Skeletal muscle cell (primary cell): ENCODE measurements at places on chromosomes 3 and 15.
A peak's percentile ranks its signal among the peaks of the same experiment; 100 is the strongest.

DNA sequence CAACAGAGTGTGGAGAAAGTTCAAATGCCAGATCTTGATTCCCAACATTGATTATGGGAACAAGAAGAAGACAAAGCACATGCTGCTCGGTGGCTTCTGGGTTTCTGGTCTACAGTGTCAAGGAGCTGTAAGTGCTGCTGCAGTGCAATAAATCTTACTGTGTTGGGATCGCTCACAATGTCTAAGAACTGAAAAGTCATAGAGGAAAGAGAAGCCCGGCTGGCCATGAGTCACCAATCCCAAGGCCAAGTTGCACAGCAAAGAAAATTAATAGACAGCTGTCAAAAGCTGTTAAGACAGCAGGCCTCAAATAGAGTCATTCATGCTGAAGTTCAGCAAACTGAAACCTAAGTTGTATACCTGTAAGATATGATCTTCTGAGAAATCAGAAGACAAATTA lies 33.2 kb upstream of the SPPL2A start:
- no peak for DNase-seq

DNA sequence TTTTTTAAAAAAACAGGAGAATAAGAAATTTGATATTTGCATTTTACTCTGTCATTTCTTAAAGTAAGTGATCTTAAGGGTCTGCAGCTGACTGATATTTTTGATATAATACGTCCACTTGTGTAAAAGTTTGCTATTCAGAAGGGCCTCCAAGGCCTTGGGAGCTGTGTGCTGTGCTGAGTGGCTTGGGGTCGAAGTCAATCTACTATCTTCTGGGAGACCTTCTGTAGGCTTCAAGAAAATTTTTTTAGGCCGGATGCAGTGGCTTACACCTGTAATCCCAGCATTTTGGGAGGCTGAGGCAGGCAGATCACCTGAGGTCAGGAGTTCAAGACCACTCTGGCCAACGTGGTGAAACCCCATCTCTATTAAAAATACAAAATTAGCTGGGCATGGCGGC lies 26.3 kb downstream of the THSD4 start:
- DNase-seq = no peak

GRCh38 chr15:92395098-92395635 lies 1.5 kb downstream of the ST8SIA2 start:
- no peak for DNase-seq

DNA sequence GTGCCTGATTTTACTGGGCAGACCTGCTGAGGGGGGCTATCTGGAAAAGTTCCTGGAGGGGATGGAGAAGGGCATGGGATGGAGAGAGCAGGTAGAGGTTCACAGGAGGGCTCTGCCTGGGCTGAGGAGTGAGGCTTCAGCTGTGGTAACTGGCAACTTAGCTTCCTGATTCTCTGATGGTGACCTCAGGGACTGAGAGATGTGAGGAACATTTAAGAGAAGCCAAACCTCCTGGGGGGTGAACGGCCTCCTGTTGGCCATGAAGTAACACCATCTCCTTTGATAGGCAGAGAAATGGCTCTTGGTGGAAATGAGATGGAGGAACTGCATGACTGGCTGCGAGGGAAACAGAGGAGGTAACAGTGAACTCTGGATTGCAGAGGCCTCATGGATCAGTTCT lies 97.3 kb upstream of the ROPN1 start:
- no peak for DNase-seq

- no peak for DNase-seq
Measured at GRCh38 chr3:38565339-38566214, 69.4 kb downstream of the EXOG start.

DNA sequence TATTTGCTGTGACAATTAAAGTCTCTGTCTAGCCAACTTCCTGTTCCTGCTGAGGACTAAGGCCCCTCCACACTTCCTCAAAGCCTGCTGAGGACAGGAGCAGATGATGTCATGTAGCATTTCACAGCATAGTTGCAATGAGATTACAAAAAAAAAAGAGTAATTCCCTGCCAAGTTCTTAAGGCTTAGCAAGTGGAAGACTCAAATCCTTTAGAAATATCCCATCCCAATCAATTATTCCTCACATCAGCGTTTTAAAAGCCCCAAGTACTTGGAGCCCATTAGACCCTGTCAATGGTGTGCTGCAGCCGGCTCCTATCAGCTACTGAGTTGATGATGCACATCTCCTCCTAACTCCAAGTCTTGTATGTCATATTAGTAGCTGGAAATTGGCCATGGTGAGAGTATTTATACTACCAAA lies 51.7 kb downstream of the TRANK1 start:
- peak; percentile 32 for DNase-seq

DNA sequence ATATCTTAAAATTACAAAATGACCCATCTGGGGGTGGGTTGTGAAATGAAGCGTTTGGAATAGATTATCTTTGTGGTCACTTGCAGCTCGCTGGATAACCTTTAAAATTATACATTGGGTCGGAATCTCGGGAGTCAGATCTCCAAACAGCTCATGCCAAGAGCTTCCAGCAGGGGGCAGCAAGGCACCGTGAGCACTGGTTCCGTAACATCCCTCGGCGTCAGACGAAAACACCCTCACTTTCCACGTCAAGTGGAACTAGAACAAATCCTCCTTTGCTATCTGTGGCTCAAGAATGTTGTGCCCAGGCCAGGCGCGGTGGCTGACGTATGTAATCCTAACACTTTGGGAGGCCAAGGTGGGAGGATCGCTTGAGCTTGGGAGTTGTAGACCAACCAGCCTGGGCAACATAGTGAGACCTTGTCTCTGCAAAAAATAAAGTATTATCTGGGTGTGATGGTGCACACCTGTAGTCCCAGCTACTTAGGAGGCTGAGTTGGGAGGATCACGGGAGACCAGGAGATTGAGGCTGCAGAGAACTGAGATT lies 31.1 kb downstream of the UMPS start:
- peak; percentile 57 for DNase-seq

- DNase-seq = no peak
Measured at GRCh38 chr3:30156586-30157498, 449.6 kb upstream of the TGFBR2 start.

DNA sequence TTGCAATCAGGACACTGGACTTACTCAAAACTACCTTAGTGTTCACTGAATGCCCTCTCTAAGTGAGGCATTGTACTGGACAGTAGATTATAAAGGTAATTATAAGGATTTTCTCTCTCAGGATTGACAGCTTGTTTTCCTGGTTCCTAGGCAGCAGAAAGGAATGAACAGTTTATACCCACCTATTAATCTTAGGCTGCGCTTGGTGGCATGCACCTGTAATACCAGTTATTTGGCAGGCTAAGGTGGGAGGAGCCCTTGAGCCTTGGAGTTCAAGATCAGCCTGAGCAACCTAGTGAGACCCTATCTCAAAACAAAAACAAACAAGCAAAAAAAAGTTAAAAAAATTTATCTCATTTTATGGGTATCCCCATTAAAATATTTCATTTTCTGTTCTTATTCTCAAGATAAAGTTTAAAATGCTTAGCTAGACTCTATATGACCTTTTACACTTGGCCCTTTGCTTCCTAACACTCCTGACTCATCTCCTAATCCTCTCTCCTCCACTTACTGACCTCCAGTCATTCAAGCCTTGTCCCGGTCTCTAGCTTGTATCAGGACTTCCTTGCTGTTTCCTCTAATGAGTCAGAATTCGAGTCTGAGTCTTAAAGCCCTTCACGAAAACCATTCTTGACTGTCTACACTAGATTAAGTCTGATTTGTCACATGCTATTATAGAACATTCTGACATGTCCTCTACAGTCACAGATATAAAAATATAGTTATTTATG lies 348.6 kb downstream of the NLGN1 start:
- DNase-seq = no peak

DNA sequence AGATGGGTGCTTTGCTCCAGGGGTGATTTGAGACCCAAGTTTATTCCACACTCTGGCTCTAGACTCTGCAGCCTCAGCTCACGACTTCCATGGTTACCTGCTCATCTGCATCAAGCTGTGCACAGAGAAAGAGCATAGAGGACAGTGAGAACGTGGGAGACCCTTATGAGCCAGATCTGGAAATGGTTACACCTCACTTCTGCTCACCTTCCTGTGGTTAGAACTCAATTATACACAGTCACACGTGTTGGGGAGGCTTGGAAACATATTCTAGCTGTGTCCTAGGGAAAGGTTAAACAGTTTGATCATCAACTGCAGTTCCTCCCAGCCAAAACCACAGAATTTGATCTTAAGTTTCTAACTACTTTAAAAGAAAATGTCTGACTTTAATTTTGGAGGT lies 1.8 kb downstream of the FETUB start:
- DNase-seq = no peak

GRCh38 chr15:88234711-88235110 lies 21.8 kb downstream of the NTRK3 start:
- no peak for DNase-seq

DNA sequence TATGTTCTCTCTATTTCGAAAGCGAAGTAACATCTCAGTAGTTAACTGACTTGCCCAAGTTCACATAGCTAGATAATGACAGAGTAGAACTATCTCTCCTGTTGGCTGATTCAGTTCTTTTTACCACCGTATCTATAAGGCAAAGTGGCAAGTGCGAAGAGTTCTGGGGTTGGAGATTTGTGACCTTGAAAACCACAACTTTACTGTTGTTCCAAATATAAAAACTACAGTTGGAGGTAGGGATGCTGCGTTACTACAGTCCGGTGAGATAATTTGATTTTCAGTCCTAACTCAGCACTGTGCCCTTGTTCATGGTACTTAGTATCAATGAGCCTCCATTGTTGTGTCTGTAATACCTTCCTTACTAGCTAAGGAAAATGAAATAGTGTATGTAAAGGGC lies 71.2 kb upstream of the GOLGA8B start:
- no peak for DNase-seq

- DNase-seq = no peak
Measured at GRCh38 chr3:127706312-127706711, 33.6 kb downstream of the ABTB1 start.

GRCh38 chr3:172527306-172527705 lies 4.1 kb upstream of the TNFSF10 start:
- no peak for DNase-seq

DNA sequence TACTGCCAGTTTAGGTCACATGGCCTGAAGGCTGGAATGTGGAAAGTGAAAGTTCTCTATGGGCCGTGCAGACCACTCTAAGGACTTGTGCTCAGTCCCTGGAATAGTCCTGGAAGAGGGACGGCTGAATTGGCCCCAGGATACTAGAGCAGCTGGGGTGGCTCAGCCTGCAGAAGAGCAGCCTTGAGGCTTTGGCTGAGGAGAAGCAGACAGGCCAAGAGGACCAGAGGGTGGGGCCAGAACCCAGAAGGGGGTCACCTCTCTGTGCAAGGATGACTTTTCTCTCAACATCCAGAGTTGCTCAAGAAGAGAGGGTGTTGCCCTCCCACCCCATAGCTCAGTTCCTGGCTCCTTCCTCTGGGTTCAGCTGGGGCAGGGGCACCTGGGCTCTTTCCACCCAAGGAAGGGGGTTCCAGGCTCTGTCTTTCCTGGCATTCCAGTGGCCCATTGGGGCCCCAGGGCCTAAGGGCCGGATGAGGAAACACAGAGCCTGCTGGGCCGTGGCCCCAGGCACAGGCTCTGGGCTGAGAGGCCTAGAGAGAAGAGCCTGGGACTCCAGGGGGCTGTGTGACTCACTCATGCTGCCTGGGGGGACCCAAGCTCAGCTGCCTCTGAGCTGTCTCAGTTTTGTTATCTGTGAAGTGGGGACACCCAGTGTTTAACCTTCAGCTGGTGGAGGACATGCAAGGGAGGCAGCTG lies 8.5 kb upstream of the FBLN2 start:
- DNase-seq = no peak

GRCh38 chr3:13714251-13714916 lies 165.5 kb downstream of the FBLN2 start:
- no peak for DNase-seq

GRCh38 chr15:46301291-46301690 lies 666.5 kb downstream of the SQOR start:
- DNase-seq = no peak

DNA sequence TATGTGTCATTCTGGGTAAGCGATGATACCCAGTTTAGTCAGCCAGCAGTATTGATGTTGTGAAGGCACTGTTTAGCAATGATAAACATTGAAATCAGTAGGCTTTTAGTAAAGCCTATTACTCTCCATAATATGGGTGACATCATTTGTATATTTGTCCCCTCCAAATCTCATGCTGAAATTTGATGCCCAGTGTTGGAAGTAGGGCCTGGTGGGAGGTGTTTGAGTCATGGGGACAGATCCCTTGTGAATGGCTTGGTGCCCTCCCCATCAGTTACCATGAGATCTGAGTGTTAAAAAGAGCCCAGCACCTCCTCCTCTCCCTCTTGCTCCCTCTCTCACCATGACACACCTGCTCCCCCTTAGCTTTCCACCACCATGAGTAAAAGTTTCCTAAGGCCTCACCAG lies 31.4 kb upstream of the FAN1 start:
- no peak for DNase-seq

GRCh38 chr3:56197259-56197965 lies 270.9 kb downstream of the ERC2 start:
- DNase-seq = no peak

DNA sequence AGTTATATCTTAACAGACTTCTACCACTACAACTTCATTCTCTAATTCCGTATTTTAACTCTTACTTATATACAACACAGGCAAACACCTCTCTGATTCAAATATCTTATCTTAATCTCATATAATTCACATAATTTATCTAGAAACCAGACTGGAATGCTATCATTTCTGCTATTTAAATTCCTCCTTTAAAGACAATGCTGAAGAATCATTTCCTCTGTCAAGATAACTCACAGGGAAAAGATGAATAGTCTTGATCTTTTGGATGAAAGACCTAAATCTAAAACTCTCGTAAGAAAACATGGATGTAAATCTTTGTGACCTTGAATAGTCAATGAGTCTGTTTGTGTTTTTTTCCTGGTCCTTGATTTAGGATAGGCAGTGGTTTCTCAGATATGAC lies 135.3 kb upstream of the PLXND1 start:
- no peak for DNase-seq

DNA sequence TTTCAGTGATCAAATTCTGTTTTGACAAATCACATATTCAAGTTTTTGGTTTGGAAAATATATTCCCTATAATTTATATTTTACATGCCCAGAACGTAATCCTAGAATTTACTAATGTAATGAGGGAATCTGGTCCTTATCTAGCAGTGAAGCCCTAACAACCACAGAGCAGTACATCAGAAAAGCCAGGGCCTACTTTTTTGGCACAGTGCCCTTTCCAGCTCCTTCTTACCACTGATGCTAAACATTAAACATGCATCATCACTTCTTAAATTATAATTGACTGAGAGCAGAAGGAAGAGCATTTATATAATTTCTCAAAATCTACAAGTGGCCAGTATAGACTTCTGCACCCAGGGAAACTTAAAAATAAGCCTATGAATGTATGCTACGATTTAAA lies 66.7 kb downstream of the FBXL22 start:
- DNase-seq = no peak

GRCh38 chr3:75983111-75983510 lies 197.8 kb upstream of the ZNF717 start:
- no peak for DNase-seq

- no peak for DNase-seq
Measured at GRCh38 chr3:46299608-46300460, 54.1 kb upstream of the CCR2 start.
